Endothelial cell of umbilical vein (primary cell): ENCODE measurements at places on chromosomes 5 and 9. TPM values are rescaled to one million over a fixed set of nuclear protein-coding genes. Genes with fewer than 3 reads are reported as not detected.

The TPPP gene
- total RNA-seq, result 0.07 and 0.09 TPM in 2 replicates

The NRARP gene
- 50.0 and 61.0 TPM in 2 replicates for total RNA-seq

DNA sequence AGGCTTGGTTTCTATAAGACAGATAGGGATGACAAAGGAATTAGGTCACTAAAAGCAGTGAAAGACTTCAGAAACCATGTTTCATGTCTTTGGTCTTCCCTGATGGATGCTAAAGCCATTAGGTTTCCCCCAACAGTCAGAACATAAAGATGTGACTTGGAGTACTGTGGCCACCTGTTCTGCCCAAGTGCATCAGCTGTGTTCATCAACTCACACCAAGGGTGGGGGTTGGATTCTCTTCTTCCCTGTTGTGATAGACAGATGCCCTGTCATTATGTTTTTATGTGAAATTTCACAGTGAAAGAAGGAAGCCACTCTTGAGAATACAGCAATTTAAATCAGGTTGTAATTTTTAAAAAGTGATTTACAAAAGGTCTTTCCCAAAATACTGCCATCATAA lies 196.8 kb downstream of the SH3GL2 start:
- no peak for DNase-seq

The DEPDC1B gene
- total RNA-seq, result 14.2 and 18.7 TPM in 2 replicates

DNA sequence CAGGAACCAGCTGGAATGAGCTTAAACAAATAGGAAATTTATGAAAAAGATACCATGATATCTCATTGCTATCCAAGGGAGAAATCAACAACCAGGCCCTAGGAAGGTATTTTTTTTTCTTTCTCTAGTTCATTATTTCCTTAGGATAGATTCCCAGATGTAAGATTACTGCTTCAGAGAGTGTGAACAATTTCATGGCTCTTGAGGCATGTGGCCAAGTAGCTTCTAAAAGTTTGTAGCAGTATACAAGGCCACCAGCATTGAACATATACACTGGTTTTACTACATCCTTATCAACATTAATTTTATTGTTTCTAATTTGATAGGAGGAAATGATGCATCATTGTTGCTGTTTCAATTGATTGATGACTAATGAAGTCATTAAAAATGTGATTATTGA lies 201.2 kb downstream of the SREK1 start:
- no peak for DNase-seq

- peak; percentile 88 for DNase-seq
These were observed 12.5 kb upstream of the EXOSC2 start for GRCh38 chr9:130680836-130681768.

The CCL28 gene
- 0.95 and 1.8 TPM in 2 replicates for total RNA-seq

The IFNA2 gene
- not detected in 2 replicates for total RNA-seq

DNA sequence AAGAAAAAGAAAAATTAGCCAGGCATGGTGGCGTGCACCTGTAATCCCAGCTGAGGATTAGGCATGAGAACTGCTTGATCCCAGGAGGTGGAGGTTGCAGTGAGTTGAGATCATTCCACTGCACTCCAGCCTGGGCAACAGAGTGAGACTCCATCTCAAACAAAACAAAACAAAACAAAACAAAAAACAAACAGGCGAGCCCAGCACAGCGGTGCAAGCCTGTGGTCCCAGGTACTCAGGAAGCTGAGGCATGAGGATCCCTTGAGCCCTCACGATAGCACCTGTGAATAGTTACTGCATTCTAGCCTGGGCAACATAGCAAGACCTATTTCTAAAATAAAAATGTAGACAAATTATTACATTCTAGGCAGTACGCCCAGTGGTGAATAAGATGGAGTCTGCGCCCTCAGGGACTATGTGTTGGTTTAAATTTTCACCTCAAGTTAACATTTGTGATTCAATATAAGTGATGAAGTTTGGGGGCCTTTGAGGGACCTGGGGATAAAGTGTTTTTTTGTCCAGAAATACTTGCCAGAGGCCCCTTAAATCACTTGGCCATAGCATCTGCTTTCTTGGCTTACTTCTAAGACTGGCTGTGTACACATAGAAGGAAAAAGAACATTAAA lies 3.4 kb upstream of the GAPVD1 start:
- no peak for DNase-seq

DNA sequence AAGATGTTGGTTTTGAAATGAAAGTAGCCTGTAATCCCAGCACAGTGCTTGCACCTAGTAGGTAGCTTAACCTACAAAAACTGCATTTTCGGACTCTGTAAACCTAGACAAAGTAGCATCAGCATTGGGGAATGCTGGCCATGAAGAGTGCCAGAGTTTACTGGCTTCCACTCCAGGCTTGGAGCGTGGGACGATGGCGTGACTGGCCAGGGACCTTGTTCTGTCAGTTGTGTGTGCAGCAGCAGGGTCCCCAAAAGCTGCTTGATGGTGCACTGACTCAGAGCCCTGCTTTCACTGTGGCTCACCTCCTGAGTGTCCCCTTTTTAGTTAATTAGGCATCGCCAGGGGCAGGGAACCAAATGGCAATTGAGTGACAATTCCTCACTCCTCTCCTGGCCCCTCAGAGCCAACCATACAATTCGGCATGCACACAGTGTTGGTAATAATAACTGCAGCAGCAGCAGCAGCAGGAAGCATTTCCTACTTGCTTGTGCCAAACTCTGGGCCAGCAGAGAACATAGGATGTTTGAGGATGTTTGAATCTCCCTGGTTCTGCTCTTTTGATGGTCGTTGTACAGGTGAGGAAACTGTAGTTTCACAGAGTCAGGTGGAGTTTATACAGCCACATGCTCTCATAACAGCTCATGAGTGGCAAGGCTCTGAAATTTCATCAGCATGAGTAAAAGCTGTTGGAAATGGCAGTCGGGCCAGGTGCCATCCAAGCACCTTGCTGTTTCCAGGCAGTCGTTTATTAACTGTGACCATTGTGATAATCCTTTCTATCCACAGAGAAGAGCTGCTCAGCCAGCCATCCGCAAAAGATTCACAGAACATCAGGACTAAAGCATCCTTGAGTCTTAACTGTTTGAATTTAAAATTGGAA lies 4.2 kb downstream of the UBE2QL1 start:
- no peak for DNase-seq
